ENCODE measurements at places on chromosomes 11 and 22.

DNA sequence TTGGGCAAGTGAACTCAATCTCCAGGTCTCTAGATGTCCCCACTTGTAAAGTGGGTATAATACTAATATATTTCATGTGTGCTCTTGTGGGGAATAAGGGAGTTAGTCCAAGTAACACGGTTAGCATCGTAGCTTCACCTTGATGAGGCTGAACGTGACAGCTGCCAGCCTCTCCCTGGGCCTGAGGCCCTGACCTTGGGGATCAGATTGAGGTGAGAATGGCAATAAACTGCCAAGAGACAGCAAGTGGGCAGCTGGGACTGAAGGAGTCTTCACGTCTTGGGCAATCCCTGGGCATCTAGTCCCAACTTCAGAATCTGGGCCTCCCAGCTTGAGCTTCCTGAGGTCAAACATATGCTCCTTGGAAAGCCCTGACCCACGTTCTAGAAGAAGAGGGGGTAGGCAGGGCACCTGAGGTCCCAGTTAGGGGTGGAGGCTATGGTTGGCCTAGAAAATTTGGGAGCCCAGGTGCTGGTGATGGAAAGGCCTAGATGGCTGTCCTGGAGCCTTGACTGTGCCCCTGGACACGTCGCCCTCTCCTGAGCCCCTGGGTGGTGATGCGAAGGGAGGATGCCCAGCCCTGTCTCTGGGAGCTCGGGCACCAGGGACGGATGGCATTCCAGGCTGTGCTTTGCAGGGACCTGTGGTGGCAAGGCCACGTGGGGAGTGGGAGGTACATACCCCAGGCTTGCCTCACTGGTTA, 23.4 kb downstream of the ADAMTS15 start:
- no peak for DNase-seq

- DNase-seq = no peak
These were observed 99.0 kb downstream of the BRD1 start for GRCh38 chr22:49728570-49729271.

DNA sequence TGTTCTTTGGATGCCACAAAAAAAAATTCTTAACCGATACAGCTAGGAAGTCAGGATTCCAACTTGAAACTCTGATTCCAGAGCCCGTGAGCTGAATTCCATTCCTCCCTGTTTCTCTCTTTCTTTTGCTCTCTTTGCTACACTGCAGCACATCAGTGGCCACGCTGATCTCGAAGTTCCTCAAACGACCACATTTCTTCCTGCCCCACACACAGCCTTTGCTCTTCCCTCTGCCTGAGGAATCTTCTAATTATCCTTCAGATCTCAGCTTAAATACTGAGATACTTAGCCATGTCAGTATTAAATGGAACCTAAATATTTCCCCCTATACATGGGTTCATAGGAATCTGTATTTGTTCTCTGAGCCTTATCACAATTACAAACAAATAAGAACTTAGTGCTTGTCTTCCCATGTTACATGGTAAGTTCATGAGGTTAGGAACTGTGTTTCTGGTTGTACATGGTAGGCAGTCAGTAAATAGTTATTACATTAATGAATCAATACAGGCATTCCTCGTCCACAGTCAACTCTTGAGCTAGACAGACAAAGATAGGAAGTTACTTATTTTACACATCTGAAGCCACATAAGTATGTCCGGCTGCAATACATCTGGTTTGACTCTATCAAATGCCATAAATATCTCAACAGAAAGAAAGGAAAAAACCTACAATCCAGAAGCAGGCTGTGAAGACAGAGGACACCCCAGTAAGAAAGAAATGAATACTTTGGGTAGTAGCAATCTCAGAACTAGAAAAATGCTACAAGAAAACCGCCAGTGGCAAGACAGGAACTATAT, 86.6 kb downstream of the MAML2 start:
- no peak for DNase-seq

GRCh38 chr11:68370211-68371111, 58.1 kb downstream of the LRP5 start:
- DNase-seq = peak; percentile 3

GRCh38 chr22:30906411-30906810, 62.2 kb downstream of the MORC2 start:
- no peak for DNase-seq

GRCh38 chr11:33291004-33291777, 34.0 kb downstream of the HIPK3 start:
- DNase-seq = no peak

DNA sequence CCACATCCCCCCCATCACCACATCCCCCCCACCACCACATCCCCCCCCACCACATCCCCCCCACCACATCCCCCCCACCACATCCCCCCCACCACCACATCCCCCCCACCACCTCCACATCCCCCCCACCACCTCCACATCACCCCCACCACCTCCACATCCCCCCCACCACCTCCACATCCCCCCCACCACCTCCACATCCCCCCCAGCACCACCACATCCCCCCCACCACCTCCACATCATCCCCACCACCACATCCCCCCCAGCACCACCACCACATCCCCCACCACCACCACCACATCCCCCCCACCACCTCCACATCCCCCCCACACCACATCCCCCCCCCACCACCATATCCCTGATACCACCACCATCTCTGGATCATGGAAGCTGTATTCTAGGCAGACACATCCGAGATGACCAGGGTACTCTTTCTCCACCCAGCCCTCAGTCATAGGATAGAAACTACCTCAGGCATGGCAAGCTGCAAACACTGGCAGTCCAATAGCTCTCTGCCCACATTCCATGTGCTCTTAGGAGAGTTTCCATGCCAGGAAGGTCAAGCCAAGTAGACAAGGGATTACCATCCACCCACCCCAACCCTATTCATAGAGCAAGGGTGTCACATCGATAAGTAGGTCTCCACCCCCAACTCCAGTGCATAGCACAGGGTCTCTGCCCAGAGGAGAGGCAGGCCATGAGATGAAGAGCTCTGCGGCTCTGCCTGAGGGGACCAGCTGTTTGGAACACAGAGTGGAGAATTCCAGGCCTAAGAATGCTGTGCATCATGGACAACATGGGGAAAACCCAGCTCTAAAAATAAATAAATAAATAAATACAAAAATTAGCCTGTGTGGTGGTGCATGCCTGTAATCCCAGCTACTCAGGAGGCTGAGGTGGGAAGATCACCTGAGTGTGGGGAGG, 33.0 kb upstream of the TEAD1 start:
- no peak for DNase-seq

DNA sequence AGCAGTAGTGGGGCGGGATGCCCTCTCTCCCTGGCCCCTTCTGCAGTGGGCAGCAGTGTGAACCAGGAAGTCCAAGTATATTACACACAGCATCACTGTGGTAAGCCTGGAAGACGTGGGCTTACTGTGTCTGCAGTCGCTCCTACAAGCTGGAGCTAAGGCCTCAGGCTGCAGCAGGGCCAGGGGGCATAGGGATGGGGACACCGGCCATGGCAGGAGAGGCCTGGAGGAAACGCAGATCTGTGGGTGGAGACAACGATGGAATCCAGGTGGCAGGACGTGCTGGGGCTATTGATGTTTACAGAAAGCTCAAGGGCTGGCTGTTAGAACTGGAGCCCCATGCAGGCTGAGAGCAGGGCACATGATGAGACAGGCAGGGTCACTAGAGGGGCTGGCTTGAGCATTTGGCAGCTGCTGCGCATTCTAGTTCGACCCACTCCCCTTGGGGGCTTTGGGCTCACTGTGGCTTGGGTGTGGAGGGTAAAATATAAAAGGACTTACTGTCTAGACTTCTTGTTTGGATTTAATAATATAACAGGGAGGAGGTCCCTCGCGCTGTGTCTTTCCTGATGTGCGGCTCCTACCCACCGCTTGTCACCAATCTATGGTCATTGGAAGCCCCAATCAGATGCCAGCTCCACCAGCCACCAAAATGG, 539.5 kb downstream of the TBC1D22A start:
- no peak for DNase-seq

DNA sequence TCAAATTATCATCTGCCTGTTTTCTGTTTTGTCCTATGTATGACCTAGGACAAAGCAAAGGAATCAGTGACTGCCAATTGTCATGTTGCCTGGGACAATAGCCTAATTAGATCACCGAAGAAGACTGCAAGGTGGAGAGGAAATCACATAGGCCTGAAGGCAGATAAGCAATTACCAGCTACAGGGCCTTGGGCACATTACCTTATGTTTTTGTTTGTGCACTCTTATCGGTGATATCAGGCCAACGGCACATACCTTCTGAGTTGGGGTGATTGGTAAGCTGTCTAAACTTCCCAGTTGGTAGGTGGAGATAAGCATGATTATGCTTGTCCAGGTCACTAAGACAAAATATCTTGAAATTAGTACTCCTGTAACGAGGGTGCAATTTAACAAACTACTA, 58.1 kb upstream of the FAM181B start:
- no peak for DNase-seq

GRCh38 chr22:43995057-43995685, 28.9 kb upstream of the PARVB start:
- no peak for DNase-seq

GRCh38 chr11:126282361-126282735, 545 bp upstream of the TIRAP start:
- no peak for DNase-seq

DNA sequence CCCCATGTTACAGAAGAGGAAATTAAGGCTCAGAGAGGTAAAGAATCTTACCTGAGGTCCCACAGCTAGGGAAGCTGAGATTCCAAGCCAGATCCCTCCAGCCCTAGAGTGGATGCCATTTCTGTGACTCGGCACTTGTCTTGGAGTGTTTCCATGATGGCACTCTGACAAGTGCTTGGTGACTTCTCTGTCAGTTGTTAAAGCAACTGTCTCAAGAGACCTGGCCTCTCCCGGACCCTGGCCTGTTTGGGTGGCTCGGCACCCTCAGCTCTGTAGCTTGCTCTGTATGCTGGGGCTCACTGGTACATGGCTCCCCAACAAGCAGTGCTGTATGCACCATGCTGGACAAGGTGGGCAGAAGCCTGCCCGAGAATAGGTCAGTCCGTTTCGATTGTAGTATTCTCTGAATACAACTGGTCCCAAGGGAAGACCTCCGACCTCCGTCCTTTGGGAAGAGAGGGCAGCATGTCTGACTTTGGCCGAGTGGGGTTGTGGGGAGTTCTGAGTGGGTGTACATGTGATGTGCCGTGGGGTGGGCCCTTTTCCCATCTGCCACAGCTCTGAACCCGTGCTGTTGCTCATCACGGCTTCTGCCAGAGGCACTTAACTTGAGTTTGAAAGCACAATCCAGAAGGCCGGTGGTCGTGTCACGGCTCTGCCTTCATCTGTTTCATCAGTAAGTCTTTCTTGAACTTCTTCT, 12.4 kb downstream of the ACO2 start:
- no peak for DNase-seq

- peak; percentile 49 for DNase-seq
These were observed 6.6 kb downstream of the APOL4 start for GRCh38 chr22:36194971-36195370.

DNA sequence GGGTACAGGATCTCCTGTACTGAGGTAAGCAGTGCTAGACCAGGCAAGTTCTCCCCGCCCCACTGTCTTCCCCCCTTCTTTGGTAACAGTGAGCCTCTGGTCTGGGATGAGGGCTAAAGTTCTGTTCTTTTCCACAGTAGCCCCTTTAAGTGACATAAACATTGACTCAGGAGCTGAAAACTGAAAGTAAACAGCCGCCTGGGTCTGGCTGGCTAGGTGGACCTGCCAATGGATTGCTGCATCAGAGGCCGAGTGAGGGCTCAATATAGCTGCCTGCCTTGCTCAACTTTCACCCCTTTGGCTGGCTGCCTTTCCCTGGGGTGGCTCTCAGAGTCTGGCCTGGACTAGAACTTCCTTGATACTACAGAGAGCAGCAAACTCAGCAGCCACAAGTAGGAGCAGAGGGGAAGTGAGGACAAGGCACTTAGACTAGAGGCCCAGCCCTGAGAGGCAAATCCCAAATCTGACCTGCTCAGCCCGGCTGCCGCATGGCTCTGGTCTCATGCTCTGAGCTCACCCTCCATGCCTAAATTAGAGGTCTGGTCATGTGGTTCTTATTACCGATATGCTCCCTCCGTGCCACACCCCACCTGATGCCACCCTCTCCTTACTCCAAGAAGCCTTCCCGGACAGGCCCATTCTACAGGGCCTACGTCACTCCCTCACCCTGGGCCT, 9.6 kb upstream of the UCP3 start:
- no peak for DNase-seq

- no peak for DNase-seq
These were observed 265.1 kb downstream of the NELL1 start for GRCh38 chr11:20934516-20934915.

DNA sequence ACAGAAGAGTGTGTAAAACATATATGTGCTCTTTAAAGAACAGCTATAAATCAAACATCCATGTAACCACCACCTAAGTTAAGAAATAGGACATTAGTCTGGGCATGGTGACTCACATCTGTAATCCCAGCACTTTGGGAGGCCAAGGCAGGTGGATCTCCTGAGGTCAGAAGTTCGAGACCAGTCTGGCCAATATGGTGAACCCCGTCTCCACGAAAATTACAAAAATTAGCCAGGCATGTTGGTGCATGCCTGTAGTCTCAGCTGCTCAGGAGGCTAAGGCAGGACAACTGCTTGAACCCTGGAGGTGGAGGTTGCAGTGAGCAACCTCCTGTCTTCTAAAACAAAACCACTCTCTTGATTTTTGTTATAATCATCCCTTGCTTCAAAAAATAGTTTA, 103.3 kb downstream of the LRRC32 start:
- DNase-seq = no peak

DNA sequence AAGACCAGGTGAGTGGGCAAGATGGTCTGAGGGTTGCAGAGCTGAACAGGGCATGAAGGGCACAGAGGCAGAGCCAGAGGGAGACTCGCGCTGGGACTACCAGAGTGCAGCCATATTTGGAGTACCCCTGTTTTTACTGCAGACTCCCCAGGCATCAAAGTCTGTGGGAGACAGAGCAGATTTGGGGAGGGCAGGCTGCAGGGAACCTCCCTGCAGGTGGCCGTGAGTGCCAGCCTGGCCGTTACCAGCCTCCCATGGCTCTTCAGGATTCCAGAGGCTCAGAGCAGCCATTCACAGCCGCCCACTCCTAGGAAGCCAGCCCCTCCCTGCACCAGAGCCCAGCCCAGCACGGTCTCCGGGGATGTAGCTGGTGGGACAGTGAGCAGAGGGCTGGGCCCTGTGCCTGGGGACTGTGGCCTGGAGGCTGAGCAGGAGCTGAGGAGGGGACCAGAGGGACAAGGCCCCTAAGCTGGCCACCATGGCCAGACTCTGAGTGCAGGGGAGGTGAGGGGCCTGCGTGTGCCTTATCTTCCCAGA, at the start of gene SEPTIN3:
SEPTIN3 (plus strand) TSS at position 334 of the 537 bp plus-strand sequence. CDS start 2,050 bp downstream, outside the sequence.
- no peak for DNase-seq

- DNase-seq = no peak
These were observed at the start of gene TMPRSS5 for GRCh38 chr11:113705871-113706655. TMPRSS5 (minus strand) TSS chr11:113706308; CDS start chr11:113706224, 84 bp downstream.

GRCh38 chr11:122459064-122459463, 196.5 kb upstream of the UBASH3B start:
- DNase-seq = no peak
